NCI-H2081 treated with DMSO at 0.1 percent for 48 hours (cell line): ENCODE measurements at places on chromosomes 7 and 10.
A peak's percentile ranks its signal among the peaks of the same experiment; 100 is the strongest.

DNA sequence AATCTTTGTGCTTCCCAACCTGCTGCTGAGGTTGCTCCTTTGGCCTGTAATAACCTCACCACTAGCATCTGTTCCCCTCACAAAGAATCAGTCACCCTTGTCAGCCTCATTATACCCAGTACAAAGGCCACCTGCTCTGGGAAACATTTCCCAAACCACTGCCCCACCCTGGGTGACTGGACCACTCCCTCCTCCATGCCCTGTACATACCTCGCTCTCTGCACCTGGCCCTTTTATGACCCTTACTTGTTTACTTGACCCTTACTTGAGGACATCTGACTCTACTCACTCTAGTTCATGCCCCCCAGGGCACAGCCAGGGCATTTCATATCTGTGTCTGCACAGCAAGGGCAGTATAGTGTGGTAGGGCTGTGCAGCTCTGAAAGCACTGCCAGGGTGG, 21.4 kb upstream of the AOC1 start:
- DNase-seq, result no peak

DNA sequence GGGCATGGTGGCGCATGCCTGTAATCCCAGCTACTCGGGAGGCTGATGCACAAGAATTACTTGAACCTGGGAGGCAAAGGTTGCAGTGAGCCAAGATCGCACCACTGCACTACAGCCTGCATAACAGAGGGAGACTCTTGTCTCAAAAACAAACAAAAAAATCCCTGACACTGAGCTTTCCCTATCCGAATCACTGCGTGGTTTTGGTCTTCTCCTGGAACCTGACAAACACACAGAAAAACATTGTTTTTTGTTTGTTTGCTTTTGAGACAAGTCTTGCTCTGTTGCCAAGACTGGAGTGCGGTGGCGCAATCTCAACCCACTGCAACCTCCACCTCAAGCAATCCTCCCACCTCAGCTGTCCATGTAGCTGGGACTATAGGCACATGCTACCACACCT, 50.4 kb upstream of the PTPRN2 start:
- no peak for DNase-seq

DNA sequence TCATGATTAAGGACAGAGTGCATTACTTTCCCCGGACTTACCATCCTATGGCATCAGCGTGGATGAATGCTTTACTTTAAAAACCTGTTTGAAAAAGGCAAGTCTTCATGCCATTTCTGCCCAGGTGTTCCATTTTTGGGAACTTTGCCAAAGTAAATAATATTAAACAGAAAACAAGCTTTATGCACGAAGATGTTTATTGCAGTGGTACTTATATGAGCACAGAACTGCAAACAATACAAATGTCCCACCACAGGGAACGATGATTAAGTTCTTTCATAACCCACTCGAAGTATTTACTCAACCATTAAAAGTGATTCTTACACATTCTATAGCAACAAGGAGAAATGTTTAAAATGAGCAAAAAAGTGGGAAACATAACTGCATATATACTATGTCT, 109.7 kb upstream of the GDF10 start:
- peak; percentile 65 for DNase-seq

- no peak for DNase-seq
Observed at GRCh38 chr10:70615784-70616522, 13.4 kb upstream of the PRF1 start.

GRCh38 chr10:6050801-6051445, 11.2 kb downstream of the IL2RA start:
- DNase-seq, result no peak

GRCh38 chr7:8639668-8640067, 206.3 kb downstream of the NXPH1 start:
- DNase-seq, result no peak

DNA sequence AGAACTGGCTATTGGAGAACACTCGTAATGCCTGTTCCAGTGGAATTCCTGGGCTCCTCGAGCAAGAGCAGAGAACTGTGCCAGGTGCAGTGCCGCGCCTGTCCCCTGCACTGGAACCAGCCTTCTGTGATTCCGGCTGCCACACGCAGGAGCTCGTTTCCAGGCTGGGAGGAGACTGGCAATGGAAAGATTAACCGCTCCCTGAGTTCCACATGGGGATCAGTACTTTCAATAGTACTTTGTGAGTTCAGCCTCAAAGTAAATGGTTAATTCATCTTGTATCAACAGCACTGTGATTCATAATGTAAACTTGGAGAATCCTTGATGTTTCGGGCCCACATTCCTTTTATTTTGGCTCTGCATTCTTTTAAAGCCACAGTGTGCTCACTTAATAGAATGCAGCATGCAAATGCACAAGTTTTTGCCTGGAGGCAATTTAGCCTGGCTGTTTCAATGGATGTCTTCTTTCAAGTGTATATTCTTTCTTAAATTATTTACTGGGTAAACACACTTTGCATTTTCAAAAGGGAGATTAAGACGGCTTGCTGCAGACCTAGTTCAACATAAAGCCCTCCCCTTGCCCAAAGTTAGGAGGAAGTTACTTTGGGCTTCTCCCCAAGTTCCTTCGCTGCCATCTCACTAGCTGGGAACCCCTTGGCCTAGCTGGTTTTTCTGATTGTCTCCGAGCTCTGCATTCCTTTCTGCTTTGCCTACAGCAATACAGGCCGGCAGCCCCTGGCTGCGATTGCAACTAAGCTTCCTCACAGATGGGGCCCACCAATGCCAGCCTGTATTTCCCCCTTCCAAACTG, 138.1 kb upstream of the TCF7L2 start:
- DNase-seq, result no peak

DNA sequence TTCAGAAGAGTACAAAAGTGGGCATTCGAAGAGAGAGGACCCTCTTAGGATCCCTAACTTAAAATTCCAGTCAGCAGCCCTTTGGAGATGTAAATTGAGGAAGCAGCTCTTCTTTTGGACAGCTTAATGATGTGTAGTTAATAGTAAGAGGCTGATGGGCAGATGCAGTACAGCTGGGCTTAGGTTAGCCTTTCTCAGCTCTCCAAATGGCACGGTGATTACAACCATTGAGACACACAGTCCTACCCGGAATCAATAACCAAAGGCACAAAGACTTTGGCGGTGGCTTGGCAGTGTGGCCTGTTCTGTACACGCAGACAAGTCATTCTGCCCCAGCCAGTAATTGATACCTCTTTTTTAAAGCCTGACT, 26.8 kb downstream of the GAD2 start:
- no peak for DNase-seq

DNA sequence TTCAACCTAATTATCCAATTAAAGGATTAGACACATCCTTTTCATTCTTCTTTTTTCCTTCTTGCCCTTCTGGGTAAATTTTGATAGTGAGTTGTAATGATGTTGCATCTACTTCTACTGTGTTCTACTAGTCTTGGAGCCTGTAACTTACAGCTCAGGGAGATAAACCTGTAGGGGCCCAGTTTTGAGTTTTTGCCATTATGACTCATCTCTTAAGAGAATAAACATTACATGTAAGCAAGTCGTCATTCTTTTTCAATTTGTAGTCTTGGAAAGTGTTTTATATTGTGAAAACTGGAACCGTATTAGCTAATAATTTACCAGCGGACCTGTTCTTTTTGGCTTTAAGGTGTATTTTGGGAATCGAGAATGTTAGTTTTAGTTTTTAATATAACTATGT, 89.7 kb upstream of the RPA3 start:
- no peak for DNase-seq

DNA sequence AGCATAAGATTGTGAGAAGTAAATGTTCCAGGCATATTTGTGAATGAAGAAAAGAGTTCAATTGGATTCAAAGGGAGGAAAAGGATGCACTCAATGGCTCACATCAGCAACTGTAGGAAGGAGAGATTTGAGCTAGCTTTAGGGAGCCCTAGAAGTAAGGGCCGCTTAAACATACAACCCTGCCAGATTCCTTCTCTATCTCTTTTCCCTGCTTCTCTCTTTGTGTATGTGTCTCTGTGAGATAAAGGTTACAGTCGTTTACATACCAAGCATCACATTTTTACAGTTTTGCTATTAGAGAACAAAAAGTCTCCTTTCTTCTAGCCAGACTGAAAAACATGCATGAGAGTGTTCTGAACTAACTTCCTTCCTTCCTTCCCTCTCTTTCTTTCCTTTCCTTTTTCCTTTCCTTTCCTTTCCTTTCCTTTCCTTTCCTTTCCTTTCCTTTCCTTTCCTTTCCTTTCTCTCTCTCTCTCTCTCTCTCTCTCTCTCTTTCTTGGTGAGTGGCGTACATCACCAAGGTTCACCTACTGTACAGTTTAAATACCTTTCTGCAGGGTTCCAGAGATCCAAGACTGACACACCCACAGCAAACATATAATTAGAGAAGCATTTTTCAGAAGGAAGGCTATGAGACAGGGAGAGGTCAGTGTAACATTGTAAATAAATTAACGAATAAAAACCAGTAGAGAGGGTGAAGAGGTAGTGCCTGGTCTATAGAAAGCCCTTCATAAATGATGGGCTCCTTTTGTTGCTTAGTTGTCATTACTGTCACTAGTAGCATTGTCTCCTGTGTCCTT, 240.4 kb downstream of the ARL4A start:
- no peak for DNase-seq

- no peak for DNase-seq
Observed at GRCh38 chr7:102220960-102221800, 65.5 kb upstream of the SH2B2 start.

DNA sequence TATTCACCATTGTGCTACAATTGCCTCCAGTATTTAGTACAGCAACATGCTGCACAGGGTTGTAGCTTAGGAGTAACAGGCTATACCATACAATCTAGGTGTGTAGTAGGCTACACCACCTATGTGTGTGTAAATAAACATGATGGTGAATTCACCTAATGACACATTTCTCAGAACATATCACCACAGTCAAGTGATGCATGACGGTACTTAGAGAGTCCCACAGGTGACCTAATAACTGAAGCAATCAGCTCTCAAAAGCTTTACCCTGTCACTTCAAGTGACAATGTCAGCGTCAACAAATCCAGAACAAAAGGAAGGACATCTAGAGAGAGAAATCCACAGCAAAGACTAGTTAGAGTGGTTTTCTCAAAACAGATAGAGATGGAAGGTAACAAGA, 38.8 kb downstream of the CCNJ start:
- DNase-seq, result no peak

DNA sequence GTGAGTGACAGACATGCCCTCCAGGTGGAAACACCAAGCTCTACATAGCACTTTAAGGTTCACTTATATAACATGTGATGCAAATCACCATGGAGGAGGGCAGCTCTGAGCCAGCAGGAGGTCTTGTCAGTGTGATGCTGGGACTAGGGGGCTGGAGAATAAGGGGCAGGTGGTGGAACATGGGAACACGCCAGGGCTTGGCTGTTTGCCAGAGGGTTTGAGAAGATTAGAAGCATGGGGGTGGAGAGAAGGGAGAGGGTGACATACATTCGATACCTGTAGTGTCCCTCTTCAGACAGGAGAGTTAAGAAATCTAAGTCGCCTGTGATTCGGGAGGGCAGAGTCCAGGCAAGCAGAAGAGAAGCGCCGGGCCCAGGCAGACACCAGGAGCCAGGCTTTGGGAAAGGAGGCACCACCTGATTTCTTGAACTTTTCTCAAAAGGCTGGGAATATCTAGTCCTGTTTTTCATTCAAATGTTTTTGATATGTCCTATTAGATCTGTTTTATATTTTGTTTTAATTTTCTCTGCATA, 16.9 kb upstream of the LAMB4 start:
- peak; percentile 26 for DNase-seq

DNA sequence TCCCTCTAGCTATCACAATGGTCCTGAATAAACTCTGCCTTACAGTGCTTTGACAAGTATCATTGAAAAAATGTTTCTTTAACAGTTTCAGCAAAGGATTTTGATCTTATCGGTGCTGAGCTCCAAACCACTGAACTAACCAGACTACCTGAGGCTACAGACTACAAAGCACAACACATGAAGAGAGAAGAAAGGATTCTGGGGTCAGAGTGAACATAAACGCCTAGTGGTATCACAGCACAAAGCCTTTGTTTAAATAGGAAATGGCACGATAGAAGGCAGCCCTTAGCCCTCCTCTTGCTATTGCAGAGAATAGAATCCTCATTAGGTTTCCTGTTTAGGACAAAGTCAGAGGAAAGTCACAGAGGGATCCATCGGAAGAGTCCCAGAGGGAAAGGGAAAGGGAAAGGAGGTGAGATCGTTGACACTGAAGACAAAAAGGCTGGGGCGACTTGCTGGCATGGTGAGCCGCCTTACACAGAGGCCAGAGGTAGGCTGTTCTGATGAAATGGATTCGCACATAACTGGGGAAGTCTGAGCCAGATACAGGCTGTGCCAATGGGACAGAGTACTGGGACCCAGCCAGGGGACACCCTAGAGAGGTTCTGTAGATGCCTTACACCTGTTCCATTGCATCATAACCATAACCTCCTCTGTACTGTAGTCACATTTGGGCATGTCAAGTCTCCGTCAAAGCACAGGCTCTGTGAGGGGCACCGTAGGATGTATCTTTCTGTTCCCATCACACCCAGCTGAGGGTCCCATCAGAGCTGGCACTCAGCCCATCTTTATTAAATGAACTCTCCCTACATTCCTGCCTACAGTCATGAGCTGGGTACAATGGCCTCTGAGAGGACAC, 71.5 kb downstream of the XPNPEP1 start:
- no peak for DNase-seq
